Stimulated activated CD8-positive, alpha-beta memory T cell treated with anti-CD3 and anti-CD28 coated beads, Interleukin-7, amount 100 ng/mL, for 24 hours (primary cell): ENCODE measurements at places on chromosomes 7 and 10.

- DNase-seq, result no peak
Observed at GRCh38 chr7:131459256-131459655, 97.2 kb downstream of the PODXL start.

DNA sequence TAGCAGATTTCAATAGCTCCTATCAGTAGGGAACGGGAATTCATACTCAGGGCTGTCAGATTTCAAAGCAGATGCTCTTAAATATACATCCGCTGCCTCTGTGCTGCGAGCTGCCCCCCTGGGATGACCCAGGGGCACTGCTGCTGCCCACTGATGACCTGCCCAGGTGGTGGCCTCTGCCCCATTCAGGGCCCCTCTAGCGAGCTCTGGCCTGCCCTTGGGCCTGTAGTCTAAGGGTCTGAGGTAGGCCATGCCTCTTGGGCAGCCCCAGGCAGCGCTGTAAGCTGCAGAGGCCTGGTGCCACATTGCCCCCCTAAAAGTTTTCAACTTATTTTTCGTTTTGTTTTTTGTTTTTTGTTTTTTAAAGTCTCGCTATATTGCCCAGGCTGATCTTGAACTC is 50.6 kb upstream of the SH2B2 start:
- no peak for DNase-seq

DNA sequence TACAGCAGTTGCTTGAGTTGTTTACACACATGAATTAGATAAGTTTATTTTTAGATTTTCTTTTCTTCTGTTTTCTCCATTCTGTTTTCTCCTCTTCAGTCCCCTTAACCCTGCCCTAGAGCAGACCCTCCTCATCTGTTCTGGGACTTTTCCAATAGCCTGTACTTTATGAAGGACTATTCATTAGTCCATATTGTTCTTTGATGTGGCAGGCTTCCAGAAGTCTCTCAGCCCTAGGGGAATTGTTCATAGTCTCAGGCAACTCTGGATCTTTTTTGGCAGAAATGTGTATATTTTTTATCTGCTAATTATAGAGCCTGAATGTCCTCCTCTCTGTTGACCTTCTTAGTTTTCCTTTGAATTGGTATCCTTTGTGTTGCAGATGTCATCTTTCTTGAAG is 25.4 kb downstream of the KAT6B start:
- DNase-seq, result no peak

DNA sequence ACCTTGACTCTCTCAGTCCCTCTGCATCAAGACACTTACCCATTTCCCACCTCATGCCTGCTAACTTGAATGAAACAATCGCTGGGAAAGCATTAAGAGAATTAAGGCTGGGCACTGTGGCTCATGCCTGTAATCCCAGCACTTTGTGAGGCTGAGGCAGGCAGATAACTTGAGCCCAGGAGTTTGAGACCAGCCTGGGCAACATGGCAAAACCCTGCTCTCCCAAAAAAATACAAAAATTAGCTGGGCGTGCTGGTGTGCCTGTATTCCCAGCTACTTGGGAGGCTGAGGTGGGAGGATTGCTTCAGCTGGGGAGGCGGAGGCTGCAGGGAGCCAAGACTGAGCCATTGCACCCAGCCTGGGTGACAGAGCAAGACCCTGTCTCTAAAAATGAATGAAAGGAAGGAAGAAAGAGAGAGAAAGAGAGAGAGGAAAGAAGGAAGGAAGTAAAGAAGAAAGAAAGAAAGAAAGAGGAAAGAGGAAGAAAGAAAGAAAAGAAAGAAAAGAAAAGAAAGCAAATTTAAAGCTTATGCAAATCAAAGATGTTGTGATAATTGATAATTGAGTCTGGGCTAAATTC is 646 bp downstream of the SERPINE1 start:
- DNase-seq, result no peak

- no peak for DNase-seq
Observed at GRCh38 chr10:77560052-77560451, 77.6 kb downstream of the KCNMA1 start.

GRCh38 chr7:145092766-145093165 is 256.9 kb upstream of the TPK1 start:
- no peak for DNase-seq

- no peak for DNase-seq
Observed at GRCh38 chr10:14372606-14373005, 41.9 kb upstream of the FRMD4A start.

DNA sequence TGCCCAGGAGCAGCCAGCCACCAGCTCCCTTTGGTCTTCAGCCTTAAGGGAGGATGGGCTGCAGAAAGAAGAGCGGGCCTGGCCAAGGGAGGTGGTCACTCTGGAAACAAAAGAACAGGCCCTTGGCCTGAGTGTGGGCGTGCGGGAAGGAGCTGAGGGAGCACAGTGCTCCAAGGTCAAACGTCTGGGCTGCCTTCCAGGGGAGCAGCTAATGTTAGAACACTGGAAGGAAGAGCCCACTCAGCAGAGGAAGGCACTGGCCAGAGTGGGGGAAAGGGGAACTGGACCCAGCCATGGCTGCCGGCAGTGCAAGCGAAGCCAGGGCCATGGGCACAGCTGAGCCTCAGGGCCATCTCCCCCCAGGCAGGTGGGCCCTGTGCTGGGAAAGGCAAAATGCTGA is 42.7 kb downstream of the FAM53B start:
- no peak for DNase-seq

GRCh38 chr7:36283711-36284130 is 105.9 kb upstream of the ANLN start:
- DNase-seq, result no peak

GRCh38 chr7:80905334-80905733 is 13.5 kb downstream of the SEMA3C start:
- DNase-seq, result no peak

GRCh38 chr10:70359017-70359550 is 23.3 kb downstream of the LRRC20 start:
- no peak for DNase-seq

DNA sequence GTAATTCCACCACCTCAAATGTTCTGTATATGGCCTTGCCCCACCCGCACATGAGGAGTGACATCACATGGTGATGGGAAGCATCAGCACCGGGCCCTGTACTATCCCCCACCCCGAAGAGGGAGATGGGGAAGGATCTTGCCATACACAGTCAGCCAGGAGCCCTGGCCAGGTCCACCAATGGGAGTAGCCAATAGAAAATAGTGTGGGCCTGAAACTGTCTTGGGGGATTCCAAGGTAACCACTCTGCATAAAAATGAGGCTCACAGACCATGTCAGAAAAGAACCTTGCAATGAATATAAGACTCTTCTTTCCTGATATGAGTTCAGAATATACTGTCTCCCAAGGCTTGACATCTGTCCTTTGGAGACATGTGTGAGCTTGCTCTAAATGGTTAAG is 51.1 kb downstream of the ADRB1 start:
- DNase-seq, result no peak

DNA sequence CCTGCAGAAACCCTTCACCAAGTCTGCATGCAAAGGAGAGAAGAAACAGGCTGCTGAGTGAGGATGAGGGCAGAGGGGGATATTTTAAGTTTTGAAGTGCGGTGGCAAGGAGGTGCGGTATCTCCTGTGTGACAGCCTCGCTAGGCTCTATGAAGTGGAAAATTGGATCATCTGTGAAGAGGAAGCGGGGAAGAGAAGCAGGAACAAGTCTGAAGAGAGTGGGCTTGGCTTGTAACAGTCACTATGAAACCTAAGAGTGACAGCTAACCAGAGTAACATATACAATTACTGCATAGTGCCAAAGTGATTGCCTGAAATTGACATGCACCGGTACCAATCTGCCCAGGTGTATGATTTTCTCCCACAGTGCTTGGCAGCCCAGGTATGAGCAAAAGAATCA is 287.5 kb upstream of the KLF14 start:
- no peak for DNase-seq

GRCh38 chr10:49365275-49365674 is 30.6 kb downstream of the DRGX start:
- DNase-seq, result no peak

GRCh38 chr10:47278152-47278473 is 21.9 kb upstream of the GDF10 start:
- no peak for DNase-seq

- DNase-seq, result no peak
Observed at GRCh38 chr7:111765751-111766643, 203.7 kb upstream of the IMMP2L start.

GRCh38 chr10:101776161-101776817 is 375 bp upstream of the FGF8 start:
- no peak for DNase-seq

DNA sequence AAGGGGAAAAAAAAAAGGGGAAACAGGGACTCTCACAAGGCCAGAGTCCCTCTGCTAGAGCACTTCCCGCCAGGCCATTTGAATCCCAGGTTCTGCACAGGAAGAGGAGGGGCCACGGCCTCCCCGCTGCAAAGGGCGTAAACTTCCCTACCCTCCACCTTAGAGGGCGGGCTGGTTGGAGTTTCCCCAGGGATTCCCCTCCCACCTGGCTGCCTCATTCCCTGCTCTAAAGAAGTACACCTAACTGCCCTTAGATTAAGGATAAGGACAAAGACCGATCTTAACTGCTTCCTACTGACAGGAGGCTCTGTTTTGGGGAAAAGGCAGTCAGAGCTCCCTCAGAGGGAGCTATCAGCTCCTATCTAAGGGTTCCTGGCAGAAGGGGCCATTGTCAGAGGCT is 102.0 kb upstream of the ARMC3 start:
- no peak for DNase-seq

DNA sequence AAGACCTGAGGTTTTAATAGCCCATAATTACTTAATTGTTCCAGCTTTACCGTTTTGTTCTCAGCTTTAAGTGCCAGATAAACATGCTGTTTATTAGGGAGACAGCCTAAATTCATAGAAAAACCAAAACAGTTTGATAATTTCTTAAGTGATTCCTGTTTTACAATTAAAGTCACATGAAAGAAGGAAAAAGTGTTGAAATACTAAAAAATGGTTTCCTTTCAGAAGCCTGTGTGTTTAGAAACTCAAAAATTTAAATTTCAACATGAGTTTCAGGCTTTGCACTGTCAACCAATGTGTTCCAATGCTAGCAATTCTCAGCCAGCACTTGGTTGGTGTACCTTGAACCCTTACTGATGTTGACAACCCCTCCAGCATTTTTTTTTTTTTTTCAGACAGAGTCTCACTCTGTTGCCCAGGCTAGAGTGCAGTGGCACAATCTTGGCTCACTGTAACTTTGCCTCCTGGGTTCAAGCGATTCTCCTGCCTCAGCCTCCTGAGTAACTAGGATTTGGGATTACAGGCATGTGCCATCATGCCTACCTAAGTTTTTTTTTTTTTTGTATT is 135.3 kb downstream of the ICA1 start:
- DNase-seq, result no peak

DNA sequence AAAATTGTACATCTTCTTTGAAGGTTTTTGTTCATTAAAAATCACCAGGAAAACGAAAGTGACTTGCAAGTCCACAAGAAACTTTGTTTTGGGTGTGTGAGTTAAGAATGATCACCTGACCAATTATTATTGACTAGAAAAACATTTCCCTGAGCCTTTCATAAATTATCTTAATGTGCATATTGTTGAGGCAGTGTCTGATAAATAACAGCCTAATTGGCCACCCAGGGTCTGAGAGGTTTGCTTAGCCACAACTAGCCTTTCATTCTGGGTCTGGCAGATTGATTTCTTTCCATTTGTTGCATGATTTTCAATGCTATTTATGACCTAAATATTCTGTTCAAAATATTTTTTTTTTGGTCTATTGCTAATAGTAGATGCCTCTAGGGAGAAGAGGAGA is 152.8 kb downstream of the AUTS2 start:
- DNase-seq, result no peak

DNA sequence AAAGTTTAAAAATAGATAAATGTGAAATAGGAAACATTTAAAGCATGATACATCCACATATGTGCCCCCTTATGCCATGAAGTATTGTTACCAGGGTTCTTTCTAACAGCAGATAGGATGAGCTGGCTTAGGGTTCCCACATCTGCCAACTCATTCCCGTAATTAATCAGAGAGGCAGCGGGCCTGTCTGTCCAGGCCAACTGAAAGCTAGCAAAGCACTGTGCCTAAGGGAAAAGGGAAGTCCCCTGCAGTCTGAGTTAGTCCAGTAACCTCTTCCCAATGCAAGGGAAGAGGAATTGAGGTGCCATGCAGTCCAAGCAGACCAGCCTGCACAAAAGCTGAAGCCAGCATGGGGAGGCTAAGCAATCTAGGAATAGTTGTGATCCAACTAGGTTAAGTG is 18.3 kb upstream of the ZC3HAV1L start:
- no peak for DNase-seq

DNA sequence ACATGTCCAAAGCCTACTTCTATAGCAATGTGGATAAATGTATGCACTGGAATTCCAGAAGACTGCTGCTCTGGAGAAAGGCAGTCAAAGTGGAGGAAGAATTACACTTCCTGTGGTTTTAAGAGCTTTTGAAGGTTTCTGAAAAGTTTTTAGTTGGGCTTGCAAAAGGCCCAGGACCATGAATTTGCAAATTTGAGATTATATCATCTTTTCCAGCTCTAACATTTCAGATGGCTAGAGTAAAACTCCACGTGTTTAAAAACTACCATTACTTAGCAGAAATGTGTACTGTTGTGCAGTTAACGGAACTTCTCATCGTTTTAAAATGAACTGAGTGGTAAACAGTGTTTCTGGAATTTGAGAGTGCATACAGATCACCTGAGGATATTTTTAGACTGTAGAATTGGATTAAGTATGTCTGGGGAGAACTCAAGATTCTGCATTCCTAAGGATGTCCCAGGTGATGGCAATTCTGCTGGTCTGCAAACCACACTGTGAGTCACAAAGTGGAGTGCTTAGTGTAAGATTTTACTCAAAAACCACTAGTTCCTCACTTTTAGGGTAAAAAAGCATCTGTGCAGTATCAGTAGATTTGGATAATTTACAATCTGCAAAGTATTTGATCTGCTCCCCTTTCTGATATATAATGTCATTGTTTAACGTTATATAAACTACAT is 32.9 kb upstream of the CCDC71L start:
- DNase-seq, result no peak

DNA sequence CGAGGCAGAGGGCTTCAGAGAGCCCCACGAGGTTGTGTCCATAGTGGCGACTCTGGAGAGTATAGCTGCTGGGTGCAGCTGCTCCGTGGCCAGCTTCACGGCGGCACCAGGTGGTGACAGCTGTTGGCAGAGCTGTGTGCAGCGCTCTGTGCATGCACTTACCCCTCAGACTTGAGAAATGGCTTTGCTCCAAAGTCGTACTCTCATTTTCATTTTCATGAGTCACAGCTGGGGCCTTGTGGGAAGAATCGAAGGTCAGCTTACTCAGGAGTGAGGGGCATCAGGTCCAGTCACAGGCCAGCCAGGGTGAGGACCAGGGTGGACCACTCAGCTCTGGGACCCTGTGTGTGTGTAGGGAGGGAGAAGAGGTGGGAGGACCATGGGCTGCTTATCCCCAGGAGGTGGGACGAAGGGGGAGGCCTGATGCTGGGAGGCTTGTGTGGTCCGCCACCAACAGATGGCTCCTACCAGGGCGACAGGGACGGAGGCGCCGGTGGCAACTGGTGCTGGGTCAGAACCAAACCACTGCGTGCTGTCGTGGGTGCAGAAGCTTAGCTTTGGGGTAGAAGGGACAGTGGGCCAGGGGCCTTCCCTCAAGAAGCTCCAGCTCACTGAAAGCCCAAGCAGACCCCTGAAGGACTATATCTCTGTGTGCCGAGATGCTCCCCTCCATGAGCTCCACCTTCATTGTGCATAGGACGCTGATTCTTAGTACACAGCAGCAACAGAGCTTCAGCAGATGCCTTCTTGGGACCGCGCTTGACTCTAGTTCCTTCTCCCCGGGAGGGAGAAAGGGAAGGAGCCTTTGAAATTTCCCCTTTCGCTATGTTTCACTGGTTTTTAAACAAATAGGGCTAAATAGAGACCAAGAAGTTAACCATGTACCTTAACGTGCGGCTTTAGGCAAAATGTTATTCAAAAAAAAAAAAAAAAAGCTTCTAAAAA is 225.0 kb downstream of the CELF2 start:
- no peak for DNase-seq

- DNase-seq, result no peak
Observed at GRCh38 chr7:95972523-95972922, 200.2 kb downstream of the DYNC1I1 start.
